ENCODE measurements at places on chromosomes 1 and 21.
A peak's percentile ranks its signal among the peaks of the same experiment; 100 is the strongest.

- peaks cover 13% of the 10 kb centered on the region for H3K4me1 ChIP-seq
- H3K27ac ChIP-seq: no peak overlapping the region
- no peaks in the 10 kb centered on the region for H3K36me3 ChIP-seq
- DNase-seq: no peak
These were observed 14.3 kb upstream of the BLACAT1 start for GRCh38 chr1:205470131-205470530.

DNA sequence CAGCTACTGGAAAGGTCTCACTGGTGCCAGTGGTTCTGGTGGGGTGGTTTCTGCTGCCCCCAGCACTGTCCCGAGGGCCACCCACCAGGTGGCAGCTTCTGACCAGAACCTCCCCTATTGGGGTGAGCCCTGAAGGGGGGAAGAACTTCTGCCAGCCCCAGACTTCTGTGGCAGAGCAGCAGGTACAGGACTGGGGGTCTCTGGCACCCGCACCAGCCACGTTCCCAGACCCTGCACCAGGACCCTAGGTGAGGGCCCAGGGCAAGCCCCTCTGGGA, 1.6 kb downstream of the PUSL1 start:
- DNase-seq: no peak
- no peak overlapping the region for H3K4me3 ChIP-seq
- H3K4me1 ChIP-seq: peaks cover 17% of the 10 kb centered on the region
- peaks cover 11% of the 10 kb centered on the region for H3K27me3 ChIP-seq
- H3K27ac ChIP-seq: no peak overlapping the region
- no peaks in the 10 kb centered on the region for H3K36me3 ChIP-seq

GRCh38 chr1:29548091-29548490, 311.8 kb downstream of the PTPRU start:
- H3K4me1 ChIP-seq: no peaks in the 10 kb centered on the region
- no peak for DNase-seq
- peaks cover 6% of the 10 kb centered on the region for H3K27me3 ChIP-seq
- no peaks in the 10 kb centered on the region for H3K36me3 ChIP-seq

- no peaks in the 10 kb centered on the region for H3K36me3 ChIP-seq
- no peak for DNase-seq
- peaks cover 12% of the 10 kb centered on the region for H3K27me3 ChIP-seq
- no peak overlapping the region for H3K27ac ChIP-seq
These were observed 2.7 kb downstream of the PLEKHG5 start for GRCh38 chr1:6488602-6489382.

DNA sequence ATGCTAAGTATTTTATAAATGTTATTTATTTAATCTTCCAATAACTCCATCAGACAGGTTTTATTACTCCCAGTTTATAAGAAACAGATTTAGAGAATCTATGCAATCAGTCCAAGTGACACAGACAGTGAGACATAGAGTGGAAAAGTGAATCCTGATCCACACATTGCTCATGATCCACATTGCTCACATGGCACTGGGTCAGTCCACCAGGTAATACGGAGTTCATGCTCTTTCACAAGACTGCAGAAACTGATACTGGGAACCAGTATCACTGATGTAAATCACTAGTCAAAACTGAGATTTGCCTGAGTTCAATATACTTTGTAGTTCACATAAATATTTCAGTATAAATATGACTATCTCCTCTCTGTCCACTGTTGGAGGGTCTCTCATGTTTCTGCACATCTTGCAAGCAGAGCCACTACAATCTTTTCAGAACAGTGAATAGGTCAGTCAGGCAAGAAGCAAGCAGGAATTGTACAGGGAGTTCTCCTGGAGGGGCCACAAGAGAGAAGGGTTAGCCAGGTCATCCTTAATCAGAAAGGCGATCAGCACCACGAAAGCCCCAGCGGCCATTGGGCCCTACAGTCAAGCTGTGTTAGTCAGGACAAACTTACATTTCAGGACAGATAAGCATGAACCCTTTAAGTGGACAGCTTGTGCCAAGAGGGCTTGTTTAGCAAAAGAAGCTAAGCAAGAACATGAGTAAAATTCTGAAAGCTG, 275.4 kb upstream of the NR5A2 start:
- no peak overlapping the region for H3K4me3 ChIP-seq
- H3K4me1 ChIP-seq: no peaks in the 10 kb centered on the region
- no peaks in the 10 kb centered on the region for H3K36me3 ChIP-seq
- no peak for DNase-seq

- H3K27me3 ChIP-seq: peaks cover 6% of the 10 kb centered on the region
- peak overlapping the region; percentile 85 for H3K27ac ChIP-seq
- H3K4me1 ChIP-seq: peaks cover 65% of the 10 kb centered on the region
- H3K4me3 ChIP-seq: peak overlapping the region; percentile 73
- DNase-seq: peak; percentile 69
These were observed 63.4 kb downstream of the CD2 start for GRCh38 chr1:116817582-116818064.

DNA sequence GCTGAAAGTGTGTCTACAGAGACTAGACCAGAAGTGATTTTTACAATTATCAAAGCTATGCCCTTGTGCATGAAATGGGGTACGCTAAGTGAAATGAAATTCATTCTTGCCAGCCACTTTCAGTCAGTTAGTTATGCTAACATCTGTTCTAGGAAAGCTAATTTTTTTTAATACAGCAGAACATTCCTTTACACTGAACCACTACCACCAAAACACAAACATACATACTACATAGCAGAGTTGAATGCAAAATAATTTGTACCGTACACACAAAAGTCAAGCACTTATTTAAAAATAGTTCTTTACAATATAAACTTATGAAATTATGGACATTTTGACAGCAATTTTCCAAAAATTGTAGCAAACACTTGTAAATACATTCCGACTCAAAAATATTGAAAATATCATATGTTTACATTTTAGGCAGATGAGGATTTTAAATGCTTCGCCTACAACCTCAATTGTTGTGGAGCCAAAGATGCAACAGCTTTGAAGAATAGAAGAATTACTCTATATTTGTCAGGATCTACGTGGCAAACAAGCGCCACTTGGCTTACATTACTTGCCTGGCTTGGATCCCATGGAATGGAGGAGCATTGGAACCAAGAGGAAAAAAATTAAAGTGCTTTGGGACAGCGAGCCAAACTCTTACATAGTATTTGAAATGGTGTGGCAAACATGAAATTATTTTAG, 30.6 kb downstream of the WLS start:
- no peaks in the 10 kb centered on the region for H3K36me3 ChIP-seq
- no peak overlapping the region for H3K4me3 ChIP-seq
- no peaks in the 10 kb centered on the region for H3K4me1 ChIP-seq
- no peak for DNase-seq
- peaks cover 2% of the 10 kb centered on the region for H3K27me3 ChIP-seq

DNA sequence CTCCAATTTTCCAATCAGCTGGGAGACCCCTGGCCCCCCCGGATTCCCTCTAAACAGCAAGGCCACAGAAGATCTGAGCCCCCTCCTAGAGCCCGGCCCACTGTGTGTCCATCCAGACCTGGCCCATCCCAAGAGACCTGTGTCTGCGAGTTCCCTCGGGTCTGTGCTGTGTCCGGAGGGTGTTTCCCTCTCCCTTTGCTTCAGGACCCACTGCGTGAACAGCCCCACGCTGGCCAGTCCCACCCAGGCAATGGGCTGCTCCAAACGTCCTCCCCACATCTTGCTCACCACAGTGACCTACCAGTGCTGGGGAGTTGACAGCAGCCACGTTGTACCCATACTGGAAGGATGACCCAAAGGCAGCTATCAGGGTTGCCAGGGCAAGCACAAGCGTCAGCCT, 11.6 kb downstream of the SLC2A5 start:
- DNase-seq: no peak
- H3K4me3 ChIP-seq: no peak overlapping the region
- H3K36me3 ChIP-seq: no peaks in the 10 kb centered on the region
- H3K27me3 ChIP-seq: peaks cover 4% of the 10 kb centered on the region
- no peak overlapping the region for H3K27ac ChIP-seq

- no peak for DNase-seq
- peaks cover 17% of the 10 kb centered on the region for H3K27me3 ChIP-seq
- H3K4me1 ChIP-seq: peaks cover 5% of the 10 kb centered on the region
- H3K36me3 ChIP-seq: no peaks in the 10 kb centered on the region
These were observed 62.2 kb downstream of the ELK4 start for GRCh38 chr1:205569411-205570172.

GRCh38 chr1:188065917-188066316, 1237.2 kb downstream of the PLA2G4A start:
- H3K27ac ChIP-seq: no peak overlapping the region
- H3K27me3 ChIP-seq: peaks cover 3% of the 10 kb centered on the region
- no peak overlapping the region for H3K4me3 ChIP-seq
- DNase-seq: no peak

DNA sequence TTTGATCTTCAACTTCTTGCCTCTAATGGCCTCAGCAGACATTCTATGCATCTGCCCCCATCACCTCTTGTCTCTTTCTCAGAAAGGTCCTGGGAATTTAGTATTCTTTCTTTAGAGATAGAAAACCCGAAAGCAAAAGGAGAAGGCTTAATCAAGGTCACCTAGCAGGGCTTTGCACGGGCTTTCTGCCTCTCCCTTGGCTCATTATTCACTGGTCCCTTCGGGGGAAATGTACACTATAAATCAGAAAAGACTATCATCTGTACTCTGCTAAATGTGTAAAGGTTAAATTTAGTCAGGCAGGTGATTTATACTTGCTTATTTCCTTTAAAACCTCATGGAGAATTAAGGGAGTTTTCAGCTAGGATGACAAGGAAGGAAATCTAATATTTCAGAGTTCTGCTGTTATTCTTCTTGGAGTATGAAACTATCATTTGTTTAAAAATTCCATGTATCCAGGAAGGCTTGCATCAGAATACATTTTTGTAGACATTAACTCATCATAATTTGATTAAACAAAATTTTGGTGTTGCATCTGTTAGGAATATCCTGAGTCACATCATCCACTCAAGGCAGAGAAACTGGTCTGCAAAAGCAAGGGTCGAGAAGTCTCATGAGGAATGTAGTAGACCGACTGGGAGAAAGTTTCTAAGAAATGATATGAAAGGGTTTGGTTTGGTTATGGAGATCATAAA, 124.6 kb downstream of the GABPA start:
- H3K27me3 ChIP-seq: no peaks in the 10 kb centered on the region
- no peak overlapping the region for H3K27ac ChIP-seq
- H3K4me3 ChIP-seq: no peak overlapping the region
- no peaks in the 10 kb centered on the region for H3K36me3 ChIP-seq
- H3K4me1 ChIP-seq: no peaks in the 10 kb centered on the region
- no peak for DNase-seq

DNA sequence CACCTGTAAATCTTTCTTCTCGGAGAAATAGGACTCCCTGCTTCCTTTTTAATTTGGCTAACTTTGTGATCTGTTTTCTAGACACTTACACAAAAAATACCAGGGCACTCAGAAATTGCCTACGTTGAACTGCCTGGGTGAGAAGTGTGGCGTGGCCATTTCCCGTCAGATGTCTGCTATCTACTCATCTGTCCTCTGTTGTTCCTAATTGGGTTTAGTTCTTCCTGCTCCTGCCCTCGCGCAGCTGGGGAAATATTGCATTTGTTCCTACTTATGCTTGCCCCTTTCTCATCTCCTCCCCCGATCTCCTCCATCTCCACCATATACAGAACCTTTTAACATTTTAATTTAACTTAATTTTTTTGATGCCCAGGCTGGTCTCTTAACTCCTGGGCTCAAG, 55.1 kb downstream of the CD58 start:
- peak; percentile 67 for DNase-seq
- H3K4me1 ChIP-seq: peaks cover 62% of the 10 kb centered on the region
- H3K27ac ChIP-seq: peak overlapping the region; percentile 100

DNA sequence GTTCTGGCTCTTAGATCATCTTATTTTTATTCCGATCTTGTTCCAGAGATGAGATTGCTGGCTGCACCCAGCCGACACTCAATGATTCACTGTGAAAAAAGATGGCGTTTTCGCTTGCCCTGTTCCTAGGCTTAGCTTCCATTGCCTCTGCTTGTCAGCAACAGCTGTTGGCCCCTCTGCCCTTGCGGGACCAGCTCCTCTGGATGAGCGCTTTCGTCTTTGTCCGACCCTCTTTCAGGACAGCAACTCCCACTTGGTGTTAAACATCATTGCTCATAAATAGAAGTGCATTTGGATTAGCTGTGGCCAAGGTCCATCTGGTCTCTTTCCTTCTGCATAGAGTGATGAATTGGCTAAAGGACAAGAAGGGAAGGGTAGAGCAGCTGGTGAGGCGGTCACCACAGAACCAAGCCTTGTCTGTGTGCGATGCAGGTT, 43.5 kb upstream of the SCCPDH start:
- H3K4me1 ChIP-seq: no peaks in the 10 kb centered on the region
- H3K36me3 ChIP-seq: no peaks in the 10 kb centered on the region
- DNase-seq: no peak
- no peak overlapping the region for H3K27ac ChIP-seq
- H3K4me3 ChIP-seq: no peak overlapping the region
- no peaks in the 10 kb centered on the region for H3K27me3 ChIP-seq

- H3K27ac ChIP-seq: no peak overlapping the region
- no peak for DNase-seq
- H3K36me3 ChIP-seq: no peaks in the 10 kb centered on the region
- peaks cover 2% of the 10 kb centered on the region for H3K27me3 ChIP-seq
- peaks cover 6% of the 10 kb centered on the region for H3K4me1 ChIP-seq
These were observed 8.2 kb upstream of the SSX2IP start for GRCh38 chr1:84698151-84699110.

DNA sequence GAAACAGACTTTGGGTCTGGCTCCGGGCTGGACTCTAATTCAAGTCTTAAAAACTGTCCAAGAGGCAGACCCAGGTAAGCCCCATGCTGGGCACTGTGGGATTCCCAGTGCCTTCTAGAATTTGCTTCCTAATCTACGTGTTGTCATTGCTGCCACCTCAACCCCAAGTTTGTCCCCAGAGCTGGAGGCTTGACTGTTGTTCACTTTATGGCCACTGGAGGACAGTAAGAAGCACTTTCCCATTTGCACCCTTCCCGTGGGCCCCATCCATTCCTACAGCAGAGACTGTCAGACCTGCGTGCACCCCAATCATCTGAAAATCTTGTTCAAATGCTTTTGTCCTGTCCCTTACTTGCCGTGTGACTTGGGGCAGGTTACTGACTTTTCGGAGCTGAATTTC, 29.4 kb upstream of the VASH2 start:
- no peaks in the 10 kb centered on the region for H3K4me1 ChIP-seq
- DNase-seq: no peak
- no peak overlapping the region for H3K4me3 ChIP-seq
- no peak overlapping the region for H3K27ac ChIP-seq

GRCh38 chr1:185960422-185961321, 226.5 kb downstream of the HMCN1 start:
- H3K27ac ChIP-seq: no peak overlapping the region
- H3K36me3 ChIP-seq: no peaks in the 10 kb centered on the region
- no peak for DNase-seq

- H3K27me3 ChIP-seq: peaks cover 1% of the 10 kb centered on the region
- no peak for DNase-seq
- no peaks in the 10 kb centered on the region for H3K4me1 ChIP-seq
These were observed 1708.5 kb downstream of the BRINP3 start for GRCh38 chr1:188769181-188769580.

DNA sequence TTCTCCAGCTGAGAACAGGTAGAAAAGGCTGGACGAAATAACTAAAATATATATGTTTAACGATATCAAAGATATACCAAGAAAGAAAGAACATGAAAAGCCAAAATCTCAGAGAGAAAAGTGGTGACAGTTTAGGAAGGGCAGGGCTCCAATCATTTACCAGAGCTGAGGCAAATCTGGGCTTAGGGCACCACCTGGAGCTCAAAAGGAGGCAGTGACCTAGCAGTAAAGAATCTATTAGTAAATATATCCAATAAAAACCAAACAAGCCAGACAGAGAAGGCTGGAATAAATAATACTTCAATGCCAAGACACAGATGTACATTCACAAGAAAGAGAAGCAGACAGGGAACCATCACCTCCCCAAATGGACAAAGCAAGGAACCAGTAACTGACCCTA, 43.5 kb downstream of the CHIA start:
- no peak overlapping the region for H3K27ac ChIP-seq
- H3K4me3 ChIP-seq: no peak overlapping the region
- H3K36me3 ChIP-seq: peaks cover 11% of the 10 kb centered on the region
- H3K27me3 ChIP-seq: peaks cover 3% of the 10 kb centered on the region
